ENCODE measurements at places on chromosomes 1 and 21.

DNA sequence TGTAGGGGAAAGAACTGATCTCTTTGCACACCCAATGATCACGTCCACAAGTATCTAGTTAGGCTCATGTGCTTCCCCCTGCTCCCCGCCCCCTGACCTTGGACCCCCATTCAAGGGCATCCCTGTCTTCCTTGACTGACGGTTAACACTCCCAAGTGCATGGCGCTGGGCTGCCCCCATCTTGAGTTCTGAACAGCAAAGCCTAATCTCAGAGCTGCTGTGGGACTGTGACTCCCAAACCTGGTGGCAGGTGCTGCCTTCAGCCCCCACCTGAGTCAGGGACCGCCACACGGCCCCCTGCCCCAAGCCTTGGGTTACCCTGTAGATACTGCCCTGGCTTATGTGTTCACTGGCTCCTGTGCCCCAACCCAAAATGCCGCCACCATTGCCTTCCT is 925 bp downstream of the TNNI1 start:
- no peak for DNase-seq

- DNase-seq, result no peak
Observed at GRCh38 chr21:41443562-41443961, 17.5 kb downstream of the MX1 start.

- DNase-seq, result peak; percentile 67
Observed at GRCh38 chr1:205658943-205659581, 21.2 kb downstream of the SLC45A3 start.

GRCh38 chr1:7402548-7402850 is 368.6 kb upstream of the VAMP3 start:
- no peak for DNase-seq

DNA sequence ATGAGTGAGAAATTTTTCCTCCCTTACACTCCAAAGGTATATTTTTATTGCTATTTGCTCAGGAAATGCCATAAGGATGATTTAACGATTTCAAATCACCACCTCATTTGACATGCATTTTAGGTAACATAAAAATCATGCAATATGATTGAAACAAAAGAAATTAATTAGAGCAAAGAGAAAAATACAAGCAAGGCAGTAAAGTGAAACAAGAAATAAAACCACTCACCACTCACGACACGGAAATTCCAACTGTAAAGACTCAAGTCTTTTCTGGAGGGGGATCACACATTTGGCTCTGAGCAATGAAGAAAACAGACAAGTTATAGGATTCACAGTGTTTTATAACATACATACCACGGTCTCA is 86.8 kb upstream of the ARHGAP29 start:
- DNase-seq, result no peak

DNA sequence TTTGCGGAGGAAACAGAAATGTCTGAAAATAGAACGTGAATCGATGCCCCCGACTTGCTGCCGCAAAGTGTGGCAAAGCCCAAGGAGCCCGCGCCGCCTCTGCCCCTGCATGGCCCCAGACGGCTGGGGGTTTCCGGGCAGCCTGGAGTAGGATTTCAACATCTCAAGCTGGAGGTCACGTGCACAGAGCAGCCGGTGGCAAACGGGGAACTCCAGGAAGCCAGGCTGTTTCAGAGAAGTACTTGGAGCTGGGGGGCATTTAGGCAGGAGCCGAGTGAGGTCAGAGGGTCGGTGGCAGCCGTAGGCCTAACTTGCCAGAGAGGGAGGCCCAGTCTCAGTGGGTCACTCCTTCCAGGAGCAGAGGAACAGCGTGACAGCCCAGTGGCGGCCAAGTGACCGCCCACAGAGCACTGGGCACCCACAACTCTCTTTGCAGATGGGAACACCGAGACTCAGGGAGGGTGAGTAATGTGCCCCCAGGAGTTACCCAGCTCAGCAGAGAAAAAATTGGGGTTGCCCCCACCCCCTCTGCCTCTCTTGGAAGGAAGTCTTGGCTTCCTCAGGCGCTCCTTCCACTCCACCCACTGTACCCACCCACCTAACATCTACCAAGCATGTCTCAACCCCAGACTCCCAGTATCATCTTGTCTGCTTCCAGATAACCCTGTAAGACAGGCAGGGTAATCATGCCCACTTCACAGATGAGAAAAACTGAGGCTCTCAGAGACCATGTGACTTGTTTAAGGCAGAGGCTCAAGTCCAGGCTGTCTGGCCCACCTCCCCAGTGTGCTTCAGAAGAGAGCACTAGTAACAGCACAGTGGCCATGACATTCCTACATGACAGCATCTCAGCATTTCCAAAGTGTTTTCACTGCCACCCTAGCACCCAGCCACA is 179.4 kb downstream of the HIVEP3 start:
- DNase-seq, result peak; percentile 87

DNA sequence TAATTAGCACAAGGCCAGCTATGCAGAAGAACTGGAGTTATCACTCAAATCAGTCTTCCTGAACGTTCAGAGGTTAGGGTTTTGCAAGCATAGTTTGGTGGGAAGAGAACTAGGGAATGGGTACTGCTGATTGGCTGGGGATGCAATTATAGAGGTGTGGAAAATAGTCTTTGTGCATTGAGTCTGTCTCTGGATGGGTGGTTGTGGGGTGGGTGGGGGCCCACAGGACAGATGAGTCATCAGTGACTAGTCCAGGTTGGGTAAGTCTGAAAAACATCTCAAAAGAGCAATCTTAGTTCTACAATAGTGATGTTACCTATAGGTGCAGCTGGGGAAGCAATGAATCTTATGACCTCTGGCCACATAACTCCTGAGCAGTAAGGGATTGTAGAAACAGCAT is 89.7 kb upstream of the HMCN1 start:
- peak; percentile 4 for DNase-seq

GRCh38 chr1:96722161-96722922 is 758 bp downstream of the PTBP2 start:
- peak; percentile 32 for DNase-seq

GRCh38 chr1:156910309-156910782 is 10.1 kb upstream of the LRRC71 start:
- peak; percentile 49 for DNase-seq

- DNase-seq, result no peak
Observed at GRCh38 chr1:170559166-170559565, 27.2 kb downstream of the GORAB start.

- no peak for DNase-seq
Observed at GRCh38 chr21:36145259-36145658, 10.4 kb downstream of the CBR3 start.

DNA sequence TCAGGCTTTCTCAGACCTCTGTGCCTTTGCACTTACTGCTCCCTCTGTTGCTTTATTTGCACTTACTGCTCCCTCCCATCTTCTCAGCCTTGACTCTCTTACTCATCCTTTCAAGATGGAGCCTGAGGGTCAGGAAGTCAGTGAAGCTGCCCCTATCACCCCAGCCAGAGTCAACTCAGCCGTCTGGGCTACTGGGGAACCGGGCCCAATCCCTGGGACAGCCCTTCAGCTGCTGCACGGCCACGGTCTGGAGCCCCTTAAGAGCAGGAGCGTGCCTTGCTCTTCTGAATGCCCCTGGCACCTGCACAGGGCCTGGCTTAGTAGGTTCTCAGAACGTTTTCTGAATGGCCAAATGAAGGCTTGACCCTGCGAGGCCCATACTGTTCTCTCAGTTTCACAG is 244.4 kb downstream of the FOXD2 start:
- DNase-seq, result no peak

DNA sequence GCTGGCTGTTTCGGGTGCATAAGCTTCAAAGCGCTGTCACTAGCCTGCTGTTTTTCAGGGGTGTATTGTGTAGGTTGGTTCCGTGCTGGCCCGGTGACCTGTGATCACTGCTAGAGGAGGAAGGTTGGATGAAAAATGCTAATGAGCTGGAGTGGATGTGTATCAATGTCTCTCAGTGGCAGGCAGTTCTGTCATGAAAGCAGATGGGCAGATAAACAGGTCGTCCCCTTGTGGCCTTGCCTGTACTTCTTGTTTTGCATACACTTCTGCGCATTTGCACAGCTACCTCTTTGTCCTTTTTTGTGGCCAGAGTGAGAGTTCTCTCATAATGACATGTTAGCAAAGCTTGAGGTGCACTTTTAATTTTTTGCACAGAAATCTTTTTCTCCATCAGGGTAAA is 2.9 kb downstream of the SELENON start:
- no peak for DNase-seq

DNA sequence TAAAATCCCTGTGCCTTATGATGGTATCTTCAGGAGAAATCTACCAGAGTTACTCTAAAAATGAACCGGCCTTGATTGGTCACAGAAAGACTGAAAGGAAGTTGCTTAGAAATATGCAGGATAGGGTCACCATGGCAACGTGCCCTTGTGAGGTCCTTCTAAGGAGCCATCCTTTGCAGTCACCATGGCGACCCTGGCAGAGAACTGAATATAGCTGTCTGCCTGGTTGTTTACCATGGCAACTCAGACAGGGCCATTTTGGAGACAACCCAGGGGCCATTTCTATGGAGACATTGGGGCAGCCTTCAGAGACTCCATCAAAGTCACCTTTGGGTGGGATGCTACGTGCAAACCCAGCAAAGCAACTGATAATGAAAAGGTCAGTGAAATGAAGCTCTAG is 43.0 kb downstream of the SNX7 start:
- no peak for DNase-seq

DNA sequence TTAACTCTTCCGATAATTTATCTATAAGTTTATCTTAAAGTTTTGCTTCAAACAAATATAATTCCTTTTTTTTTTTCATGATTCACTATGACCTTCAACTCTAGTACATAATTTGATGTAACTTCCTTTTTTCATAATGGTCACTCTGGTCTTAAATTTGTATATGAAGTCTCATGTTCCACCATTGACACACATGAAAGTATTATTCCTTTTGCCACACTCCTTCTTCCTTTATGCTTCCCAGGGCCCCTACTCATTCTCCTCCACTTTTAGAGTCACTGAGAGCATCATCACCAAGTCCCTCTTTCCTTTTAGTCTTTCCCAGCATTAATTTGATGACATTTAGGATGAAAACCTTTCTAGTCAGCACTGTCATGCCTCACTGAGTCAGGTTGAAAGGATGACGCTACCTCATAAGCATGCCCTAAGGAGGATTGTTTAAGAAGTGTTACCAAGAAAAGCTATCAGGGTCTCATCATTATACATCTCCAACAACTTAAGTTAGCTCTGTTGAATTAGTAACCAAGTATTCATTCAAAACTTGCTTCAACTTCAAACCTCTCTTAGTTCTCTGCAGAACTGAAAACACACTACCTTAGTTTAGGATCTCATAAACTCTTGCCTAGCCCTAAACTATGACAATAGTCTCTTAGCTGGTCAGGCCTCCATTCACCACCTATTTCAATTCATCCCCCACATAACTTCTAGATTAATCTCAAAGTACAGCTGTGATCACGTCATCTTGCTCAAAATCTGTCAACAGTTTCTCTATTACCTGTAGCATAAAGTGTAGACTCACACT is 14.5 kb downstream of the AUNIP start:
- no peak for DNase-seq

- no peak for DNase-seq
Observed at GRCh38 chr1:160575112-160575664, 4.1 kb downstream of the CD84 start.

Measured in stimulated activated CD4-positive, alpha-beta T cell treated with anti-CD3 and anti-CD28 coated beads, Interleukin-4, amount 100 ng/mL, for 48 hours (primary cell).